Progenitor cell of endocrine pancreas (in vitro differentiated cells): ENCODE measurements at places on chromosomes 4 and X.

GRCh38 chrX:77450996-77451395 is 3.8 kb downstream of the FGF16 start:
- DNase-seq: no peak

- DNase-seq: no peak
Observed at GRCh38 chr4:110508827-110509710, 33.1 kb downstream of the ENPEP start.

GRCh38 chrX:152902502-152902820 is 4.6 kb downstream of the ZNF185 start:
- DNase-seq: no peak

- DNase-seq: no peak
Observed at GRCh38 chr4:2924286-2924685, 38.9 kb downstream of the NOP14 start.

DNA sequence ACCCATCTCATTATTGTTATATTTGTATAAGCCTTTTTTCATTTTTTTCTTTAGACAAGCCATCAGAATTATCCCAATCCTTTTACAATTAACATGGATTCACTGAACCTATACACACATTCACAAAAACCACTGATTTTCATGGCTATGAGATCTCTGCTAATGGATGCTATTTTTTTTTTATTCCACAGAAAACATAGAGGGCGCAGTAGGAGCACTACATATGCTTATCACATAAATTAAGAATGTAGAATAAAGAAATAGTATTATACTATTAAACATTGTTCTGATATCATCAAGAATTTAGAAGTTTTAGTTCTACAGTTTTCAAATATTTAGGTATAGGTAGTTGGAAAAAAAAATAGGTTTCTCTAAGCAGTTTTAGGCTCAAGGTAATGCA is 1477.4 kb downstream of the ARAP2 start:
- no peak for DNase-seq

DNA sequence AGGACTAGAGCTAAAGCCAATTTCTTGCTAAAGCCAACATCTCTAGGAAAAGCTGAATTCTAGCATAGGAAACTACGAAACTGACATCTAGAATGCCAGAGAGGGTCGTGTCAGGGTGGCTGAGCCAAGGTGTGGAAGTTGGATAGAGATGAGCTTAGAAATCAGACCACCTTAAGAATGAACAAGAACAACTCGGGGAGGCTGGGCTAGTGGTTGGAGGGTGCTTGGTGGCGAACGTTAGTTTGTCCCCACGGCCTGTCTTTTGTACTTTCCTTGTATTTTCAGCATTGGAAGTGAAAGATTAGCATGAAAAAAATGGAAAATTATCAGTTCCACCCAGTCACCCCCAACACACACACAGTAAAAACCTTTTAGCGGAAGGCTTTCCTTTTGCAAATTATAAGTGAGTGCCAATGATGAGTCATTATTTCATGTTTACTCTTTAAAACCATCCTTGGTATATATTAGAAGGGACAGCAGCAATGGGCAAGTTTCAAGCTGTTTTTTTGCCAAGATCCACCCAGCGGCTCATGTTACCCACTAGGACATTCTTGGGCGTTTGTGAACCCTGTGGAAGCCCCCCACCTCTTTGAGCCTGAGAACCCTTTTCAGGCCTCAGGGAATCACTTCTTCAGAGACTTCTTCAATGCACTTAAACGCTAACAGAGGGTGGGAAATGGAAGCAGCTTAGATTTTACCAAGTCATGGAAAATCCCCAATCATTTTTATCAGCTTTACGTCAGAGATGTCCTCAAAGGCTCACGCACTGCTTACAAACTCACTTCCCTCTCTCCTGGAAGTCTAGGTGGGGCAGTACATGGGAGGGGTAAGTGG is 4.9 kb upstream of the PPEF1 start:
- DNase-seq: no peak

DNA sequence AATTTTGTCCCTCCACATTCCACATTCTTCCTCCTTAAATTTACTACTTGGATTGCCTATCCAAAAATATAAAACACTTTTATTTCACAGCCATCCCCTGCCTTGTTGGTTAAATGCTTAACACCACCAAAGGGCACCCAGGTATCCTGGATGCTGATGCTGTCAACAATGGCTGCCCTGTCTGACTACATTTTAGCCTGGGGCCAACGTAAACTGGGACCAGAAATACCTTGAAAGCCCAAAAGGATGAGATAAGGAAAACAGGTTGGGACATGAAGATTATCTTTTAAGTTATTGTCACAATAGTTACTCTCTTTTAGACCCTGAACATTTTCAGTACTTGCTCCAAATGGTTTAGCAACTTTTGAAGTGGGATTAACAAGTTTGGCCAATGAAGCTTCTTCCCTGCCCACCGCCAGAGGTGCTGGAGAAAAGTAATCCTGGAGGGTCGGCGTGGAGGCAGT is 775 bp upstream of the YIPF6 start:
- no peak for DNase-seq

GRCh38 chr4:159015841-159016240 is 87.0 kb upstream of the RAPGEF2 start:
- DNase-seq: no peak

GRCh38 chr4:108031427-108032083 is 41.9 kb downstream of the HADH start:
- no peak for DNase-seq

DNA sequence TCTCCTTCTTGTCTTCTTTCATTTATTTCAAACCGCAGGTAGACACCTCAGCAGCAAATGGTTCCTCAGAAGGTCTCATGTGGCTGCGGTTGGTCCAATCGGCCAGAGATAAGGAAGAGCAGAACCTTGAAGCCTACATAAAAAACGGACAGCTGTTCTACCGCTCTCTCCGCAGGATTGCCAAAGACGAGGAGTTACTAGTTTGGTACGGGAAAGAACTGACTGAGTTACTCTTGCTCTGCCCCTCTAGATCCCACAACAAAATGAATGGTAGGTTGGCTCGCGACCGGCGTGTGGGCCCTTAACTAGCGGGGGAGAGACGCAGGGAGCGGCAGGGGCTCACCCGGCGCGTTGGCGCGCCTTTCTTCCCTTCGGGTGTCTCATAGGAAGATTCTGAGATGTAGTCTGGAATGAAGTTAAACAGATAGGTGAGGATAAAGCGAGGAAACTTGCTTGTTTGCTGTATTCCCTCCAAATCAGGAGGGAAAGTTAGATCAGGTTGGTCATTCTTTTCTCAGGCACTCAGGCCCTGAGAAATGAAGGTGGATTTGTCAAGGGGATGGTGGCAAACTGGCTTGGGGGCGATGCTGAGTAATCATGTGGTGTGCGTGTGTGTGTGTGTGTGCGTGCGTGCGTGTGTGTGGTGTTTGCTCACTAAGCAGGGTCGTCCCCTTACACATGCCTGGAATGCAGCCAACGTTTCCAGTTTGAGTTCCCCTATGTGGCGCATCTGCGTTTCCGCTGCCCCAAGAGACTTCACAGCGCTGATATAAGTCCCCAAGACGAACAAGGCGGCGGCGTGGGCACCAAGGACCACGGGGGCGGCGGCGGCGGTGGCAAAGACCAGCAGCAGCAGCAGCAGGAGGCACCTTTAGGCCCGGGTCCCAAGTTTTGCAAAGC is 4.2 kb downstream of the PRDM8 start:
- DNase-seq: no peak

GRCh38 chr4:70583952-70584834 is 7.9 kb upstream of the AMBN start:
- no peak for DNase-seq

DNA sequence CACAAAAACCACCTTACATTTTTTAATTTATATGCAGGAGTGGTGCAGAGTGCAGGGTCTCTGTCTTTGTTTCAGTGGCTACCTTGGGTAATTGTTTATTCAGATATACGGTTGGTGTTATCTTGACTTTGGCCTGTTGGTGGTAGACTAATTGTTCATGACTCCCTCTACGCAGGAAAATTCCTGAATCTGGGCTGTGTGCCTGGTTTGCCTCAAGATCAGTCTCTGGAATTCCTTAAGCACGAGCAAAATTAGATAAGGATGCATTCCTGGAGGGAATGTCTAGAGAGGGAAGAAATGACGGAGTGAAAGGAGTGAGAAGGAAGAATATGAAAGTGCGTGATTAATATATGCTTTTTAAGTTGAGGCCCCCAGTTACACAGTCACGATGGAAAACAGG is 576.9 kb upstream of the PCDH10 start:
- DNase-seq: no peak

GRCh38 chr4:17339376-17339775 is 172.5 kb downstream of the QDPR start:
- DNase-seq: no peak

GRCh38 chr4:159240687-159241086 is 137.8 kb downstream of the RAPGEF2 start:
- DNase-seq: no peak

GRCh38 chr4:1958276-1959103 is 50.3 kb downstream of the NELFA start:
- DNase-seq: no peak

DNA sequence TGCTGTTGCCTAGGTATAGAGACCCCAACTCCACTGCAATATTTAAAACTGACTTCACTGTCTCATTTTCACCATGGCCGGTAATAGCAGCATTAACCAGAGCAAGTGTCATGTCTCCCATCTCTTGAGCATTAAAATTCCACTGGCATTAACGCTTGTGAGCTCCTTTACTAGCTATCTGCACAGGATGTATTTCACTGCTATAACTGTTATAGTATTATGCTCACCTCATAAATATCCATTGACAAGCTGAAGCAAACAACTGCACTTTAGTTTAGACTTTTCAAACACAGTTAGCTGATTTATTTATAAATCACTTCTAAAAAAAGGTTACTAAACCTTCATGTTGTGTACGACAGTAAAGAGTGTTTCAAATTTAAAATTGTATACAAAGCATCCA is 157.8 kb downstream of the ANTXR2 start:
- DNase-seq: no peak

DNA sequence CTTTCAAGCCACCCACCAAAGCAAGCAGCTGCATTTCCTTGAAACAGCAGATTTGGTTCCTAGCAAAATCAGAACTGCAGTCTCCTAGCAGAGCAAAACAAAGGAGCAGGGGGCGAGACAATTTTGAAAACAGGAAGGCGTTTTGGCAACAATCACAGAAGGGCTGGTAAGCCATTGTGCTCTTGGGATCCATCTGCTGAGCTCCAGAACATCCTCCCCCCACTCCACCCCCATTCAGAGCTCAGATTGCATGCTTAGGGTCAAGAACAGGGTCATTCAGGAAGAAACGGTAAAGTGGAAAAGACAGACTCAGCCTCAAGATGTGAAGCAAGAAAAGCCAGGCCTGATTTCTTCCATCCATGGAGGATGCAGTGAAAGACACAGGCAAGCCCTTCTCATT is 7.6 kb upstream of the PCDH19 start:
- DNase-seq: no peak

DNA sequence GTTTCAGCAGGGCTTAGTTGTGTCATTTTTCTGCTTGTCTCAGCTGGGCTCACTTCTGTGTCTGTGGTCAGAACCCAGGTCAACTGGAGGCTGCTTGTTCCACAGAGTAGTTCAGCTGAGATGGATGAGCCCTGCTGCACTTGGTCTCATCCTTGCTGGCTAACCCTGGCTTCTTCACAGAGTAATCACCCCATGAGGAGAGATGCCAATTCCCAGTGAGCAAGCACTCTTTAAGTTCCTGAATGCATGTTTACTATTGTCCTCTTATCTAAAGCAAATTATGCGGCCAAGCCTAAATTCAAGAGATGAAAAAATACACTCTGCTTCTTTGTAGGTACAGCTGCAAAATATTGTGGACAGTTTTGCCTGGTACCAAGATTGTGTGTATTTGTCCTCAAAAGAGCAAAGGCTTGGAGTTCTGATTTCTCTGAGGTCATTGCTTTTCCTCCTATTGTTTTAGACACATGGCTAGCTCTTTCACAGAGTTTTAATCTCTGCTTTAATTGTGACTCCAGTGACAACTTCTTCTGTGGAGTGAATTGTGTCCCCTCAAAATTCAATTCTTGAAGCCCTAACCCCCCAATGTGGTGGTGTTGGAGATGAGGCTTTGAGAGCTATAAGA is 236.6 kb upstream of the ANKRD50 start:
- DNase-seq: no peak
